PC-3 (cell line): ENCODE measurements at places on chromosomes 6 and 20. TPM values are rescaled to one million over a fixed set of nuclear protein-coding genes. Genes with fewer than 3 reads are reported as not detected.

- H3K36me3 ChIP-seq: no peaks in the 10 kb centered on the region
- H3K27me3 ChIP-seq: no peaks in the 10 kb centered on the region
- DNase-seq: no peak
- H3K27ac ChIP-seq: no peak overlapping the region
These were observed 253.0 kb downstream of the ARID1B start for GRCh38 chr6:157029980-157030690.

DNA sequence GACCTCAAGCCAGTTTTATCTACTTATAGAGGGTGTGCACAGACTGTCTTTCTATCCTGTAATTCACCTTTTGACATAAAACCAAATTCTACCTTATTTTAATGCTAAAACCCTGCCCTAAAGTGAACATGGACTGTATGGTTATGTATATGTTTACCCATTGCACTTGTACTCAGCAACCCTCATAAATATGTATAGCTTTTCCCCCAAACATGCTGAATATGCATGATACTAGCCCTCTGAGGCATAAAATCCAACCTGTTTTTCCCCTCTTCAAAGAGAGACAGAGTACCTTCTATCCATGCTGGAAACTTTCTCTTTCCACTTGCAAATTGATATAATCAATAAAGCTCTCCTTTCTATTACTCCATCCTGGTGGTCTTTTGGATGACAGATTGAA lies 267.9 kb upstream of the BMP2 start:
- H3K4me1 ChIP-seq: peaks cover 20% of the 10 kb centered on the region
- H3K27me3 ChIP-seq: no peaks in the 10 kb centered on the region
- no peaks in the 10 kb centered on the region for H3K36me3 ChIP-seq

The CYP24A1 gene
- total RNA-seq: 0.81 and 1.2 TPM in 2 replicates

DNA sequence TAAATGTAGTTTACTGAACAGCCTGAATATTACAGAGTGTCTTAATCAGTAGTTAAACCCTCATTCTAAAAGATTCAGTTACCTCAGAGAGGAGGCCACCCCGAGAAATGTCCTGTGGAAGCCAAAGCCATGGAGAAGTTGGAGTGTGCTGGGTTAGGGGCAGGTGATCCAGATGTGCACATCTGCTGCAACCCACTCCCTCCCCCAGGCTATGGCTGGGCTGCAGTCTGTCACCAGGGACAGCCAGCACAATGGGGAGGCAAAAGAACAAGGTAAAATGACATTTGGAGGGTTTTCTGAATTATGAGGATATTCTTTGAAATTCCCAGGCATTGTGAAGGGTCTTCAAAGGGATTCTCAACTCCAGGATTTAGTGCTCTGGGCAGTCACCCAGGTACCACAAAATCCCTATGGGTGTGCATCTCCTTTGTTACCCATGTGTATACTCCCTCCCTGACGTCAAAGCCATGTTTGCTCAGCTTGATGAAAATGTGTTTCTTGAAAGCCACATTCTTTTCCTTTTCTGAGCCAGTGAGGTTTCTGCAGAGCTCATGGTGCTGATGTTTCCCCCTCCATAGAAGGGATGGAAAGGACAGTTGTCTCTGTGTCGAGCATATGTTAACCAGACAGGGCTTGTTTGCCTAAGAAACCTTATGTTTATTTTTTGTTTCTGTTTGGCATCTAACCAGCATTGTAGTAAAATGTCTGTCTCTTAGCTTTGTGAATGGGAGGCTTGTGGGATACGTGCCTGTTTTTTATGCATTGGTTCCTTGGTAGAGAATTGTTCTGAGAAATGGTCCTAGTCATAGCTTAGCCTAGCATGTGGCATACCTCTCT lies 212.3 kb upstream of the TBX18 start:
- DNase-seq: no peak
- H3K4me1 ChIP-seq: no peaks in the 10 kb centered on the region
- no peak overlapping the region for H3K27ac ChIP-seq
- no peak overlapping the region for H3K4me3 ChIP-seq

- no peak overlapping the region for H3K27ac ChIP-seq
- no peaks in the 10 kb centered on the region for H3K36me3 ChIP-seq
- no peaks in the 10 kb centered on the region for H3K27me3 ChIP-seq
These were observed 127.0 kb downstream of the PACRG start for GRCh38 chr6:162854734-162855191.

GRCh38 chr20:48773837-48774418 lies 53.9 kb downstream of the PREX1 start:
- no peak for DNase-seq
- H3K36me3 ChIP-seq: no peaks in the 10 kb centered on the region

GRCh38 chr6:87623248-87623647 lies 33.3 kb downstream of the ORC3 start:
- no peak overlapping the region for H3K27ac ChIP-seq
- no peak overlapping the region for H3K4me3 ChIP-seq
- H3K4me1 ChIP-seq: peaks cover 3% of the 10 kb centered on the region; the same call in 1 of the 2 replicates

The PTK7 gene
- 48.1 and 69.1 TPM in 2 replicates for total RNA-seq

The GTSF1L gene
- 0.52 TPM in 1 of 2 replicates, not detected in the other for total RNA-seq

The NT5DC1 gene
- total RNA-seq: 6.6 and 11.3 TPM in 2 replicates

GRCh38 chr20:37955511-37955910 lies 52.6 kb downstream of the VSTM2L start:
- no peak overlapping the region for H3K4me3 ChIP-seq
- H3K4me1 ChIP-seq: peaks cover 11% of the 10 kb centered on the region
- H3K36me3 ChIP-seq: no peaks in the 10 kb centered on the region

GRCh38 chr20:12207875-12208274 lies 290.2 kb downstream of the BTBD3 start:
- peak; percentile 82 for DNase-seq
- H3K27me3 ChIP-seq: 0 out of 2 replicates have a peak, but pooled peaks cover 4% of the 10 kb centered on the region
- no peak overlapping the region for H3K4me3 ChIP-seq
- no peak overlapping the region for H3K27ac ChIP-seq
- no peaks in the 10 kb centered on the region for H3K4me1 ChIP-seq
- no peaks in the 10 kb centered on the region for H3K36me3 ChIP-seq

The THEMIS gene
- not detected in 2 replicates for total RNA-seq

DNA sequence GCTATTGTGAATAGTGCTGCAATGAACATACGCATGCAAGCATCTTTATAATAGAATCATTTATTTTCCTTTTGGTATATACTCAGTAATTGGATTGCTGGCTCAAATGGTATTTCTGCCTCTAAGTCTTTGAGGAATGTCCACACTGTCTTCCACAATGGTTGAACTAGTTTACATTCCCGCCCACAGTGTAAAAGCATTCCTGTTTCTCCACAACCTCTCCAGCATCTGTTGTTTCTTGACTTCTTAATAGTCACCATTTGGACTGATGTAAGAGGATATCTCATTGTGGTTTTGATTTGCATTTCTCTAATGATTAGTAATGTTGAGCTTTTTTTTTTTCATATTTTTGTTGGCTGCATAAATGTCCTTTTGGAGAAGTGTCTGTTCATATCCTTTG lies 208.7 kb downstream of the PHF3 start:
- H3K27ac ChIP-seq: no peak overlapping the region
- no peak for DNase-seq
- H3K36me3 ChIP-seq: no peaks in the 10 kb centered on the region
- H3K4me3 ChIP-seq: no peak overlapping the region
- no peaks in the 10 kb centered on the region for H3K27me3 ChIP-seq
- H3K4me1 ChIP-seq: no peaks in the 10 kb centered on the region

DNA sequence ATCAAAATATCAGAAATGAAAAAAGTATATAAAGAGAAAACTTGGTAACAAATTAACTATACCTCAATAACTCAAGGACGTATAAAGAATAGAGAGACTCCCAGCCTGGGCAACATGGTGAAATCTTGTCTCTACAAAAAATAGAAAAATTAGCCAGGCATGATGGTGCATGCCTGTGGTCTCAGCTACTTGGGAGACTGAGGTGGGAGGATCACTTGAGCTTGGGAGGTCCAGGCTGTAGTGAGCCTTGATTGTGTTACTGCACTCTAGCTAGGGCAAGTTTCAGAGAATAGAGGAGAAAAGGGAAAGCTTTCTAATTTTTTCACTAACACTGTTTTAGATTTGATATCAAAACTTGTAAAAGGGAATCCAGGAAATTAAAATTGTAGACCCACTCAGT lies 295.9 kb downstream of the GJA1 start:
- no peak overlapping the region for H3K4me3 ChIP-seq
- H3K4me1 ChIP-seq: no peaks in the 10 kb centered on the region
- H3K36me3 ChIP-seq: no peaks in the 10 kb centered on the region
- no peaks in the 10 kb centered on the region for H3K27me3 ChIP-seq

DNA sequence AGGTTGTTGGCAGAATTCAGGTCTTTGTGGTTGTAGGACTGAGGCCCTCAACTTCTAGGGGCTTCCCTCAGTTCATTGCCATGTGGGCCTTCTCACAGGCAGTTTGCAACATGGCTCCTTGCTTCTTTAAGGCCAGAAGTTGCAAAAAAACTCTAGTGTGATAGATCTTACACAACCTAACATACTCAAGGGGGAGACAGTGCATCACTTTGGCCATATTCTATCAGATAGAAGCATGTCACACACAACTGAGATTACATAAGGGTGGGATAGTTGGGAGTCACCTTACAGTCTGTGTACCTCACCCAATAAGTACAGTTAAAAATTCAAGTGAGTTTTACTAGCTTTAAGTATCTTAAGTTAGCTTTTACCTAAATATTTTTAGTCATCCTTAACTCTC lies 1.6 kb downstream of the SIRPD start:
- no peaks in the 10 kb centered on the region for H3K4me1 ChIP-seq
- no peak overlapping the region for H3K27ac ChIP-seq
- no peak for DNase-seq
- no peaks in the 10 kb centered on the region for H3K36me3 ChIP-seq

The GUCA1A gene
- total RNA-seq: not detected in 2 replicates

DNA sequence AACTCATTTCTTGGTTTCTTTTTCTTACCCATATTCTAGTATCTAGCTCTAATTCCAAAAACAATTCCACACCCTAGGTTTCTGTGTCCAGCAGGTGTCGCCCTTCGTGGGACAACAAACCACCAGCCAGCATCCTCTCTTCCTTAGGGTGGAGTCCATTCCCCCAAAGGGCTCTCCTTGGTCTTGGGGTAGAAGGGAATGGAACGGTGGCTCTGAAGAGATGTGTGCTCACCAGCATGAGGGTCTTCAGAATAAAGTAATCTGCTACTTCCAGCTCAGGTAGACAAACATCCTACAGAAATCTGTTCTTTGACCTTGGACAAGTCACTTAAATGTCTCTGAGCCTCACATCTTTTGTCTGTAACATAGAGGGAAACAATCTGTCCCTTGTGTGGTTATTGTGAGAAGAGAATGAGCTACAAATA lies 7.2 kb downstream of the HLA-DMB start:
- no peak overlapping the region for H3K27ac ChIP-seq
- H3K4me1 ChIP-seq: no peaks in the 10 kb centered on the region
- no peak overlapping the region for H3K4me3 ChIP-seq
- peak; percentile 80 for DNase-seq
- no peaks in the 10 kb centered on the region for H3K36me3 ChIP-seq

- no peak overlapping the region for H3K4me3 ChIP-seq
- H3K4me1 ChIP-seq: peaks cover 5% of the 10 kb centered on the region; the same call in 1 of the 2 replicates
- no peak for DNase-seq
- H3K27ac ChIP-seq: no peak overlapping the region
- H3K27me3 ChIP-seq: no peaks in the 10 kb centered on the region
These were observed 14.5 kb downstream of the MTG2 start for GRCh38 chr20:62197311-62197710.

DNA sequence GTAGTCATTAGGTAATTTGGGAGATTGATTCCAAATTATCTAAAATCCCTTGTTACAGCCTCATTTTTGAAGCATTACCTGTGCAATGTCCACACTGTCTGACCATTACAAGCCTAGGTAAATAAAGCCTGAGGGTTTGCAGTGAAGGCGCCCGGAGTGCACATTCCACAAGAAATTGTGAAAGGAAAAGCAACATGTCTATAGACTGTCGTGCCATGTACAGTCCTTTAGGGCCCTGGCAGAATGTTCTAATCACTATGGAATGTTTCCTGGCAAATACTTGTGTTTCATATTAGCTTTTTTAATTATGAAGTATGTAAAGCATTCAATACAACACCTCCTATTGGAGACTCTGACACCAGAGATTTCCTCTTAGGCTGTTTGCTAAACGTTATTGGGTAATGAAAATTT lies 28.9 kb downstream of the PREP start:
- peak overlapping the region; percentile 24; the same call in 1 of the 2 replicates for H3K4me3 ChIP-seq
- peaks cover 18% of the 10 kb centered on the region for H3K4me1 ChIP-seq
- DNase-seq: peak; percentile 88
- H3K27ac ChIP-seq: peak overlapping the region; percentile 48
- H3K36me3 ChIP-seq: peaks cover 42% of the 10 kb centered on the region

The PNRC1 gene
- 9.3 and 12.7 TPM in 2 replicates for total RNA-seq

The ADAM33 gene
- 0.11 TPM in 1 of 2 replicates, not detected in the other for total RNA-seq

GRCh38 chr6:141965016-141965545 lies 167.6 kb upstream of the GJE1 start:
- no peak for DNase-seq
- no peaks in the 10 kb centered on the region for H3K4me1 ChIP-seq
- no peaks in the 10 kb centered on the region for H3K36me3 ChIP-seq

GRCh38 chr6:106103728-106104109 lies 17.6 kb downstream of the PRDM1 start:
- H3K27me3 ChIP-seq: no peaks in the 10 kb centered on the region
- no peak overlapping the region for H3K27ac ChIP-seq
- peaks cover 36% of the 10 kb centered on the region for H3K4me1 ChIP-seq
- DNase-seq: peak; percentile 38

DNA sequence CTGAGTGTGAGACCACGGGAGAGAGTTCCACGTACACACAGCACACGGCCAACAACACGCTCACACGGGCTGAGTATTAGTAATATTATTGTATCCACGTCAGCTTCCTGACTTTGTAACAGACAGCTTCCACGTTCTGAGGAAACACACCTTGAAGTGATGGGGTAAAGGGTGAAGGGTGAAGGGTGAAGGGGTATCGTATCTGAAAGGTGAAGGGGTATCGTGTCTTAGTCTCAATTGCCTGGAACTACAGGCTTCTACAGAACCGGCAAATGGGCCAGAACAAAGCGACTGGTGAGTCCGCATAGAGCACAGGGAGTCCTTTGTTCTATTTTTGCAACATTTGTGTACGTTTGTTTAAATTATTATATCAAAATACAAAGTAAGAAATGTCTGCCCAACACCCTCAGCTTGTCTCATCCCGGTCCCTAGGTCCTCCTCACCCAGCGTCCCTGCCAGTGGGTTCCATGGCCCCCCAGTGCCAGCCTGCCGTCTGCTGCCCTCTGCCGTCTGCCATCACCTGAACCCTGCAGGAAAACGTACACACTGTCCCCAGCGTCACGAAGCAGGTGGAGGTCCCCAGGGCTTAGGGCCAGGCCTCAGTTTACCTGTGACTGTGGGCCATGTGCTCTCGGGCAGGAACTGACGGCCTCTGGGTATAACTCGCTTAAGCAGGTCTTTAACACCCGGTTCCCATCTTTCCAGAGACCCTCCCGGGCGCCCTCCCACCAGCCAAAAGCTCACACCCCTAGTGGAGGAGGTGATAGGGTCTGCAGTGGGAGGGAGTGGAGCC lies 4.4 kb upstream of the HELZ2 start:
- H3K36me3 ChIP-seq: no peaks in the 10 kb centered on the region
- H3K4me1 ChIP-seq: peaks cover 18% of the 10 kb centered on the region
- DNase-seq: no peak
- H3K27me3 ChIP-seq: no peaks in the 10 kb centered on the region
- H3K27ac ChIP-seq: no peak overlapping the region

DNA sequence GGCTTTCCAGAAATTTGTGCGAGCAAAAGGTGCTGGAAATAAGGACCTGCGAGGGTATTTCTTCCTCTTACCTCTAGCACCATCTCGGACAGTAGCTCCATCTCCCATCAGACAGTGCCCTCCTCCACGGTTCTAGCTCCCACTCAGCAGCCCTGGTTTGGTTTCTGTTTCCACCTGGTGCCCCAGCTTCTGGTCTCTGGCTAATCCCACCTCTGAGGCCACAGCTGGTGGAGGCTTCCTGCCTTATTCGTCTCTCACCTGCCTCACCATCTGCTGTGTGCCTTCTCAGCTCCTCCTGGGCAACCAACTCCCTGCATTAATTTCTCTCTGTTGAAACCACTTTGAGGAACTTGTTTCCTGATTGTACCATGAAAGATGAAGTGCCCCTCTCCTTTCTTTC lies 162.4 kb upstream of the CDYL start:
- no peaks in the 10 kb centered on the region for H3K27me3 ChIP-seq
- H3K4me1 ChIP-seq: no peaks in the 10 kb centered on the region
- no peak for DNase-seq
- no peak overlapping the region for H3K4me3 ChIP-seq
